Posterior vena cava (tissue), 2 donors: ENCODE measurements at places on chromosomes 12 and 14.

DNA sequence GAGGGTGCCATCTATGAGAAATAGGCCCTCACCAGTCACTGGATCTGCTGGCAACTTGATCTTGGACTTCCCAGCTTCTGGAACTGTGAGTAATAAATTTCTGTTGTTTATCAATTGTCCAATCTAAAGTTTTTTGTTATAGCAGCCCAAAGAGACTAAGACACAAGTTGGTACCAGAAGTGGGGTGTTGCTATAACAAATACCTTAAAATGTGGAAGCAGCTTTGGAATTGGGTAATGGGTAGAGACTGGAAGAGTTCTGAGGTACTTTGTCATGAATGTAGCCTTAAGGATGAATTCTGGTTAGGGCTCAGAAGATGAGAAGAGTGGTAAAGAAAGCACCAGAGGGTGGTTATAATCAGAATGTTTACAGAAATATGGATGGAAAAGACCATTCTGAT is 21.5 kb downstream of the GMFB start:
- no peak for DNase-seq

DNA sequence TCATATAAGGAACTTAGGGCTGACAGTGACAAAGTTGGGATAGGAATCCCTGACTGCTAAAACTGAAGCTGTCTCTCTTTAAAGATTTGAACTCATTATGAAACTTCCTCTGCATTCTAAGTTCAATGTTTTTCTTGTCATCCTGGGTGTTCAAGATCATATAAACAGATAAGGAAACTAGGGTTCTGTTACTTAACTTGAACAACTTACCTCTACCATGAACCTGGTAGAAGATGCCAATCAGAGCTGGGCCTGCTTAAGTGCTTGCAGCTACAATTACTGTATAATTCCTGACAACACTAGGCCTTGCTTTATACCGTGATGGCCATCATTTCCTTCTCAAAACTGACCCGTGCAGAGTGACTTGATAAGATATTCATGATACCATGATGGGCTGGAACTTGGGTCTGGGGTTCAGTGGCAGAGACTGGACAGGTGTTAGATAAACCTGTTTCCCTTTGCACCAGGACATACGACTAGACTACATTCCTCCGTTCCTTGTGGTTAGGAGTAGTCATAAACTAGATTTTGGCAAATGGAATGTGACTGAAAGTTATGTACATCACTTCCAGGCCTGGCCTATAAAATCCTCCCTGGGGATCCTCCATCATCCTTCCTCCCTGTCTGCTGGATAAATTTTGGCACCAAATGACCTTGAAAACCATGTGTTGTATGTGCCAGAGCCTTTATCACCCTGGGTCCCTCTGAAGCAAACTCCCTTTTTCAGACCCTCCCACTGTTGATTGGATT is 172.2 kb upstream of the PRICKLE1 start:
- DNase-seq: no peak

DNA sequence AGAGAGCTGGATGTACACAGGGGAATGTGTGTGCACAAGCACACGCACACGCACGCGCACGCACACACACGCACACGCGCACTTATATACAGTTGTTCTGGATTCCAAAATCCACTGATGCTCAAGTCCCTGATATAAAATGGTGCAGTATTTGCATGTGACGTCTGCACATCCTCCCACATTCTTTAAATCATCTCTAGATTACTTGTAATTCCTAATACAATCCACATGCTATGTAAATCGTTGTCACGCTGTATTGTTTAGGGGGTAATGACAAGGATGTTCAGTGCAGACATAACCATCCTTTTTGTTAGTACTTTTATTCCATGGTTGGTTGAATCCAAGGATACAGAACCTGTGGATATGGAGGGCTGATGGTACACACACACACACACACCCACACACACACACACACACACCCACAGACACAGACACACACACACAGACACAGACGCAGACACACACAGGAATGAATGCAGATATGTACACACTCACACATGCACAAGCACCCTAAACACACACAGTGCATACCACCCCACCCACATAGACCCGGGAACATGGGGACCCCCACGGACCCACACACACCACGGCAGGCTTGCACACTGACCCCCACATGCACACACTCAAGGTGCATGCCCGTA is 188.5 kb upstream of the PRMT8 start:
- no peak for DNase-seq

- DNase-seq: no peak
These were observed 59.1 kb downstream of the FBXW8 start for GRCh38 chr12:116969615-116970585.

GRCh38 chr12:29216266-29216665 is 67.2 kb downstream of the FAR2 start:
- DNase-seq: no peak

DNA sequence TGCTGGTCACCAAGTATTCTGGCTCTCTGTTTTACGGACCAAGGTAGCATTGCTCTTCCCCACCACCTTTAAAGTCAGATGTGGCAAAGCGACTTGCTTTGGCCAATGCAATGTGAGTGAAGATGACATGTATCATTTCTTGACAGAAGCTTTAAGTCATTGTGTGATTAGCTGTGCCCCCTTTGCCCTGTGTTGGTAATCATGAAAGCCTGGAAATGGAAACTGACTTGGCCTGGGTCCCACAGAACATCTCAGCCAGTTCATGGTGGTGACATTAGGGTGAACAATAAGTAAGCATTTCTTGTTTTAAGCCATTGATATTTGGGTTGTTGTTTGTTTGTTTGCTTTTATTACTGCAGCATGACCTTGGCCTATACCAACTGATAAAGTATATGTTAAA is 15.9 kb upstream of the YLPM1 start:
- no peak for DNase-seq

GRCh38 chr12:3717283-3717898 is 35.5 kb downstream of the CRACR2A start:
- no peak for DNase-seq
